ENCODE measurements at places on chromosomes 1 and 21.
A peak's percentile ranks its signal among the peaks of the same experiment; 100 is the strongest.

DNA sequence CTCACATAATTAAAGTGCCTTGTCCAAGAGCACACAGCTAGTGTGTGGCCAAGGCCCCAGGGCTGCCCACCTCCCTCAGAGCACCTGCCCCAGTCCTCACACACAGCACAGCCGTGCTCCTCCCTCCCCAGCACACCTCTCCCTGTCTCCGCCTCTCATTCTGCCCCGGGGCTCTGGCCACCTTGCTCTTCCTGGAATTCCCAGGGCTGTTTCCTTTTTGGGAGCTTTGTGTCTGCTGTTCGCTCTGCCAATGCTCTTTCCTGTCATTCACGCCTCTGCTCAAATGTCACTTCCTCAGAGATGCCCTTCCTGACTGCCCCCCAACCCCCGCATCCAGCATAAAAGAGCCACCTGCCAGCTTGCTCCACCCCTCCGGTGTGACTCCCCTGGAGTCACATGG, 13.3 kb downstream of the SLC6A17 start:
- no peak for DNase-seq

DNA sequence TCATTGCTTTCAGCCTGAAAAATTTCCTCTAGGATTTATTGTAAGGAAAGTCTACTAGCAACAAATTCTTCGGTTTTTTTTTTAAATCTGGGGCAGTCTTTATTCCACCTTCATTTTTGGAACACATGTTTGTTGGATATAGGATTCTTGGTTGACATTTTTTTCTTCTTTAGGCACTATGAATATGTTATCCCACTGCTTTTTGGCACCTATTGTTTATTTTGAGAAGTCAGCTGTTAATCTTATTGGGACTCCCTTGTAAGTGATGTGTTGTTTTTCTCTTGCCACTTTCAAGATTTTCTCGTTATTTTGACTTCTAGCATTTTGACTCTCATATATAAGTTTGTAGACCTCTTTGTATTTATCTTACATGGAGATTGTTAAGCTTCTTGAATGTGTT, 99.3 kb downstream of the NPHS2 start:
- DNase-seq, result no peak

- DNase-seq, result no peak
Observed at GRCh38 chr1:39925721-39926342, 24.1 kb upstream of the MYCL start.

- no peak for DNase-seq
Observed at GRCh38 chr1:54100500-54100899, 47.1 kb downstream of the TCEANC2 start.

DNA sequence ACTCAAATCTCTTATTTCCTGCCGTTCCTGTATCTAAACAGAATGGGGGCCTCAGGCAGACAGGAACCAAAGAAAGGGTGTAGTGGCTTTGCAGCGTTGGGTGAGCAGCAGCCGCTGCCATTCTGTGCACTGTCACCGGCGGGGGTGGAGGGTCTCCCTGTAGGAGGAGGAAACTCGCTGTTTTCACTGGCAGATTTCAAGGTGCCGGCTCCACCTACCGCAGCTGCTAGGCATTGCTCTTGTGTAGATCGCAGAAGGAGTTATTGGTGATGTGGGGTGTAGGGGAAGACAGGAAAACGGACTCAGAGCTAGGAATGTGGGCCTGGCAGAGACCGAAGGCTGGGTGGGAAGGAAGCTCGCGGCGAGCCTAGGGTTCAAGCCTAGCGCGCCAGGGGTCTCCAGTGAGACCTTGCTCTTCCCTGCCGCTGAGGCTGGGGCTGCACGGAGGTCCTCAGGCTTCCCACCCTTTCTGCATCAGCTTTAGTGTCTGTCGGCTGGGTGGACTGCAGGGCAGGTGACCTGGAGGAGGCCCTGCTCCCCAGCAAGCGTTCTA, 20.8 kb downstream of the ATP5PO start:
- peak; percentile 89 for DNase-seq

- DNase-seq, result no peak
Observed at GRCh38 chr1:206915030-206915735, 6.6 kb downstream of the FCMR start.

GRCh38 chr1:219940707-219941106, 12.3 kb upstream of the SLC30A10 start:
- DNase-seq, result no peak
